ENCODE measurements at places on chromosomes 16 and 17.

DNA sequence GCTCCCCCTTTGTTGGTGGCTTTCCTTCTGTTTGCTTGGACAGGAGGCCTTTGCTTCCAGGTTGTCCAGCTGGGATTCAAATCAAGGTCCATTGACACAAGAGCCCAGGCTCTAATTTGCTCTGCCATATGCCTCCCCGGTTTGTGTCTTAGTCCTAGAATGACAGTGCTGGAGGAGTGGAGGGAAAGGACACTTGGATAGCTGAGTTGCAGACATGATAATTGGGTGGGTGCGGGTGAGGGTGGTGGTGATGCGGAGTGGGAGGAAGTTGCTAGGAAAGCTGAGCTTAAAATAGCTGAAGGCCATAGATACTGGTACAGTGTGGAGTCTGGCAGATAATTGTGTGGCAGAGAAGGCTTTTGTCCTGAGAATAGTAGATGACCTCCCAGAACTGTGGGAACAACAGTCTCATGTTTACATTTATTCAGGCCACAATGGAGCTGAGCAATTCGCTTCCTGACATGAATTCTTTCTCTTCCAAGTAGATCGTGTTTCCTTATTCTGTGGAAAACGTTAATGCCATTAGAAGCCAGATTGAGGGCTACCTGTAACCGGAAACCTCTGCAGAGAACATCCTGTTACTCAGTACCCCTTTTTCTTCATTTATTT is 23.8 kb downstream of the SEC14L1 start:
- peak; percentile 65 for DNase-seq

DNA sequence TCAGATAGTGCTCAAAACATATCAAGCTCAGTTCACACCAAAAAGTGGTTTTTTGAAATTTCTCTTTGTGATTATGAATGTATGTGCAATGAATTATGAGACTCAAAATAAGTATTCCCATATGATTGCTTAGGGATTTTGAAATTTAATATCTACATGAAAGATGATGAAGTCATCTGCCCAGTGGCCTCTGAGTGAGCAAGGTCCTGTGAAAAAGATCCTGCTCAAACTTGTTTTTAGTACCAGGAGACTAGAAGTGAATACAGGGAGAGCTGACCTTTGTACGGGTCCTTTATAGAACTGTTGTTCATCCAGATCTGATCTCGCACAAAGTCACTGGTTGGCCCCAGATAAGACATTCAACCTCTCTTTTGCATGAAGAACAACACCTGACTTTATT is 151.9 kb upstream of the MAF start:
- DNase-seq: no peak

- DNase-seq: no peak
These were observed 189.7 kb downstream of the TMEM132E start for GRCh38 chr17:34769049-34769448.

- no peak for DNase-seq
These were observed 39.3 kb upstream of the GNG13 start for GRCh38 chr16:839643-840408.

GRCh38 chr17:55416470-55417052 is 5.1 kb downstream of the MMD start:
- no peak for DNase-seq

DNA sequence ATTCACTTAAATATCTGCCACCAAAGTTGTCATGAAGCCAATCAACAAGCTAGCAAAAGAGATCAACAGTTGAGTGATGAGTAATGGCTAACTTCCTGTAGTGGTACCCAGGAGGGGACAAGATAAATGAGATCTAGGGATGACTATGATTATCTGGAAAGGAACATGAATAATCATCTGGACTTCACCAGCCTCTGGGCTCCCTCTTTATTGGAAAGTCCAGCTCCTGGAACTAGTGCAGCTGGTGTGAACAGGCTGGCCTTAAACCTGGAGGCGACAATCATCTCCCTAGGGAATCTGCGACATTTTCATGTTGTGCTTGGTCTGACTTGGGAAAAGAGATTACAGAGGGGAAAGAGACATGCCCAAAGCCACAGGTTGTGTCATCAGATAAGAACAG is 518.6 kb downstream of the GRIN2A start:
- DNase-seq: no peak

DNA sequence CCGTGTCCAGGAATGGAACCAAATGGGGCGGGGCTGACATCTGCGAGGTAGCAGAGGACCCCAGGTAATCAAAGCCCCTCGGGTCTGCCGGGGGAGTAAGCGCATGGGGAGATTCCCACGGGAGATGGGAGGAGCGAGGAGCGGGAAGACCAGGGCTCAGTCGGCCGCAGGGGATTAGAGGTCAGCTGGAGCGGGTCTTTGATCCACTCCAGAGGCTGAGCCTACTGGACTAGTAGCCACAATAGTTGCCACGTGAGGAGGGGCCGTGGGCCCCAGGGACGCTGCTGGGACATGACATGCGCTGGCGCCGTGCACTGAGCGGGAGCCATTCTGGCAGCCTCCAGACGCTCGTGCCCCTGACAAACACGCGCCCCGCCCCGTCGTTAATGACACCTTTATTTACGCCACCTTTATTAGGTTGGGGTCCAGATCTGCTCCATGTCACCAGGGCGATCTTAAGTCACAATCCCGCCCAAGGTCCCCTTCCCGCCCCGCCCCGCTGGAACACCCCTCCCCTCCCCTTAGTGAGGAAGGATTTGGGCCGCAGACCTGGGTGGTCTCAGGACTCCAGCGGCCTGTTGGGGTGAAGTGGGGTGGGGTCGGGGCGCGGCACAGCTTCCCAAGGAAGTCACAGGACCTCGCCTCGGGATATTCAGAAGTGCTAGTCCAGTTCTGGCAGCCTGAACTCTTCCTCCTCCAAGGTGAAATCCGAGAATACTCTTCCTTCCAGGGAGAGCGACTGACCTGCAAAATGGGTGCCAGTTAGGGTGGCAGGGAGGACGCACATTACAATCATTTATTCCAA is 15.0 kb downstream of the PPY start:
- peak; percentile 69 for DNase-seq

DNA sequence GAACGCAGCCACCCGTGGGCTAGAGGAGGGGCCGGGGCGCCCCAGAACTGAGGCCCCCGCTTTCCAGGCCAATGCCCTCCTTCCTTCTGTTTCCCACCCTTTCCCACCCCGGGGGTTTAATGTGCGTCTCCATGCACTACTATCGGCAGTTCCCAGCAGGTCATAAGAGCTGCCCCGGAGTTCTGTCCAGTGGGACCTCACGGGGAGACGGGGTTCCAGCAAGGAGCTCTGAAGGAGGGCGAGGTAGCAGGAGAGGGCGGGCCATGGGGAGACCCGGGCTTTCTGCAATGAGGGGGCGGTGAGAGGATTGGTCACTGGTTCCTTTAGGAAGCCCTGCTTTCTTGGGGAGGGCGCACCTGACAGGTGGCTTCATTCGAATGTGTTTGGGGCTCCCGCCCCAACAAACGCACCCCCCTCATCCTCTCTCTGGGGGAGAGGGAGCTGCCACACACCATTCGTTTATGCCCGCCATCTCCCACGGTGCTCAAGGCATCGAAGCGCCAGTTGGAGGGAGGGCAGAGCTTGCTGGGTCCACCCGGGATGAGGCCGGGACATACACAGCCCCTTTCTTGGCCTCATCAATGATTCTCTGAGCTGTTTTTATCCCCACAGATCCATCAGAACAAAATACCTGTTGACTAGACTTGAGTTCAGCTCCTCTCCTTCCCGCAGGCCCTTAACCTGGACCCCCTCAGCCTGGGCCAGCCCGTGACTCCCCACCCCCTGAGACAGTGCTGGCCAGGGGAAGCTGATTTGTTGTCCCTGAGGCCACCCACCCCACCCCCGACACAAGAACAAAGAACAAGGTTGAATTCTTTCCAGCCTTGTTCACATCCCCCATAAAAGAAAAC is 44.1 kb downstream of the SLC7A5 start:
- no peak for DNase-seq

GRCh38 chr17:44211281-44212265 is 7.9 kb downstream of the UBTF start:
- no peak for DNase-seq

GRCh38 chr17:30930495-30930894 is 8.8 kb downstream of the ADAP2 start:
- DNase-seq: no peak

GRCh38 chr17:75371339-75371738 is 34.1 kb downstream of the GRB2 start:
- DNase-seq: no peak

DNA sequence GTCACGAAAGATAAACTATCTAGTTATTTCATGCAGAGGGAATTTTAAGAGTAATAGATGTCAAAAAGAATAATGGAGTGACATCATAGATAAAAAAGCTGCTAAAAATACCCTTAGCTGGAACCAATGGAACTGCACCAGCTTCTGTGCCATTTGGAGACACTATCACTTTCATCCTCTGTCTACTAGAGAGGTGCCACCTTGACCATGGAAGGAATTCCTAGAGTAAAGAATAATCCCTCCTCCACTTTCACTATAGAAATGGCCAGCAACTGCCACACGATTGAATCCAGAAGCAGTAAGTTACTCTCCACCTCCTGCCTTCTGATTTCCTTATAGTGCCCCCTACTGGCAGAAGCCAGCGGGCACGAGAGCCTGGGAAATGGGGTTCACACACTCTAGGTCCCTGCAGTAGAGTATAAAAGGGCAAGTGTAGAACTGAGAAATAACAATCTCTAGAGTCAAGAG is 2.8 kb upstream of the ALDH3A2 start:
- peak; percentile 70 for DNase-seq

- DNase-seq: no peak
These were observed 280.8 kb upstream of the IRX5 start for GRCh38 chr16:54649876-54650275.

DNA sequence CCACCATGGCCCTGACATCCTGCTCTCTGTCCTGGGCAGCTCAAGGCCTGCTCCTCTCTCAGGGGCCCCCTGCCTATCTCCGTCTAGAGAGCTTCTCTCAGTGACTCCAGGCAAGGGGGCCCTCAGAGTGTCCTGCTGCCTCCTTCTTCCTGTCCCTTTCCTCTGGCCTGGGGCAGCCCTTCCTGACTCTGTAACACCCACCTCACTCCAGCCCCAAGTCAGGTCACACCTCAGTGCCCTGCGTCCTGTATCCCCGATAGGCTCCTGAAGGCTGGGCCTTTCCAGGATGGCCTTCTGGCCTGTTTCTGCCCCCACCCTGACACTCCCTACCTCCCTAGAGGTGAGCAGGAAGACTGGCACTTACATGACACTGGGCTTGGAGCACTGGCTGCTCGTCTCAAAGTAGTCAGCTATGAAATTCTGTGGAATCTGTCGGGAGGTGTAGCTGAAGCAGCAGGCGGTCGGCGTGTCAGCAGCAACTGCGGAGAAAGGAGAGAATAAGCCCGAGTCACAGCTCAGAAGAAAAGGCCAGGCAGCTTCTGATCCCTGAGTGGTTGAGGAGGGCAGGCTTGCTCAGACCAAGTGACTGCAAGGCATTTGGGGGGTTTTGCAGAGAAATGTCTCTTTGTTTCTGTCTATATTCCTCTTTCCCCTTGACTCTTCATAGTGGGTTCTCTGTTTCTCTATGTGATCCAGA is 976 bp downstream of the CCL3L1 start:
- no peak for DNase-seq

- DNase-seq: no peak
These were observed 165.1 kb upstream of the CDC42EP4 start for GRCh38 chr17:73476890-73477350.

DNA sequence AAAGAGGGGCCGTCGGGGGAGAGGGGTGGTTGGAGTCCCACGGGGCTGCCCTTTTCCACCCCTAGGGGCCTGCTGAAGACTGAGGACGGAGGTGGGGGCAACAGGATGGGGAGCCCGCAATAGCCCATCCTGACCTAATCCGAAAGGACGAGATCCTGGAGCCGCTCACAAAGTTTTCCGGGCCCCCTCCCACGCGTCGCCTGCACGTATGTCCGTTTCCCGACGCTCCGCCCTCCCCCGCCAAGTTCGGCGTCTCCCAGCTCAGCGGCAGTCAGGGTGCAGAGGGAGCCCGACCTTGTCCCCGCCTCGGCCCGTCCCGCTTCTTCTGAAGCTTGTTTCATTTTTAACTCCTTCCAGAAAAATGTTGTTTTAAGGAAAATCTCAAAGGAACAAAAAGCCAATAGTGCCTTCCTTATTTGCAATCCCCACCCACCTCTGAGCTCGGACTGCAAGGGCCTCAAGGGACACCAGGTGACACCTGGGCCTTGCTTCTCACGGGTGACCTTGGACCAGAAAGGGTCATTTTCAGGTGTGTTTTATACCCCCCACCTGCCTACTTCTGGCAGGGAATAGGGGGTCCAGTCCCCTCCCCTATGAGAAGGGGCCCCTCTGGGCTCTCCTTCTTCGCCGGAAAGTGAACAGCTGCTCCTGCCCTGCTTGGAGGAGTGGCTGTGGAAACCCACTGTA is 3.4 kb upstream of the ZNF423 start:
- DNase-seq: no peak

DNA sequence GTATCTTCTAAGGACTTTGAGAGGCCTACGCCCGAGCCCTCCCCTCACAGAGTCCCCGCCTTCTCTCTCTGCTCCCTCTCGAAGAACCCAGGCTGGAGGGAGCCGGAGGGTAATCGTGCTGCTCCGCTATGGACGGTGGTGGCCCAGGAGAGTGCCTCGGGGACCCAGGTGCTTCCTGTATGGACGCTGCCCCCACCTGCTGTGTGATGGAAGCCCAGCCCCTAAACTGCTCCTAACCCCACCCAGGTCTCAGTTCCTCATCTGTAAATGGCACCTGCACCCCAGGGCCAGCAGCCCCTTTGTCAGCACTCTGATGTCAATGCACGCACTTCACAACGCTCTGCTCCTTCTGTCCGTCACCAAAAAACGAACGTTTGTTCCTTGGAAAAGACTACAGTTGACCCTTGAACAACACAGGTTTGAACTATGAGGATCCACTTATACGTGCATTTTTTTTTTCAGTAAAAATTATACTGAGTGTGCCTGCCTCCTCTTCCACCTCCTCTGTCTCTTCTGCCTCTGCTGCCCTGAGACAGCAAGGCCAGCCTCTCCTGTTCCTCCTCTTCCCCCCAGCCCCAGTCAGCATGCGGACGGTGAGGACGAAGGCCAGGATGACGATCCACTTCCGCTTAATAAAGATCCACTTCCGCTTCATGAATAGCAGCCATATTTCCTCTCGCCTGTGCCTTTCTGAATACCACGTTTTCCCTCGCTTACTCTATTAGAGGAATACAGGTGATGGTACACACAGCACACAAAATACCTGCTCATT is 118.3 kb downstream of the BANP start:
- DNase-seq: no peak

- DNase-seq: no peak
These were observed 4.0 kb downstream of the HIC1 start for GRCh38 chr17:2058586-2059546.

DNA sequence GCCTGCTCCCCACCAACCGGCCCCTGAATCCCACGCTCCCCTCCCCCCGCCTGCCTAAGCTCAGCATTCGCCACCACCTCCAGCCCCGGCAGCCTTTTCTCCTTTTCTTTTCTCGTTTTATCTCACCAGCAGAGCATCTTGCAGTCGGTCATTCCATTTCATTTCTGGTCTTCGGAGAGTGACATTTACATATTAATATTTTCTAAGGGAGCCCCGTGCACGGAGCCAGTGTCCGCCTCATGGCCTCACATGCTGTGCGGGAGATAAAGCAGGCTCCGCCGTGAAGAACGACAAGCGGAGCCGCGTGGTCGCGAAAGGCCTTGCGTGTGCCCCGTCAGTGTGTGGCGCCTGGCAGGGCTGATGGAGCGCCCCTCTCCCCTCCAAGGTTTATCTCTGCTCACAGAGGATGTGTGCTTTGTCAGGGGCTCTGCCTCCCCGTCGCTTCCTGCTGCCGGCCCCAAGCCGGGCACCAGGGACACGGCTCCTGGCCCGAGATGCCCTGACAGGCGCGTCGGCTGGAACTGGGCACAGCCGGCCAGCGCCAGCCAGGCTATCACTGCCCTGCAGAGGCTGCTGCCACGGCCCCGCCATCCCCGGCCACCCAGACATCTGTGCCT is 95.5 kb upstream of the GSE1 start:
- DNase-seq: no peak

GRCh38 chr16:54280751-54281150 is 5.8 kb downstream of the IRX3 start:
- no peak for DNase-seq
